ENCODE measurements at places on chromosomes 5 and 9.

DNA sequence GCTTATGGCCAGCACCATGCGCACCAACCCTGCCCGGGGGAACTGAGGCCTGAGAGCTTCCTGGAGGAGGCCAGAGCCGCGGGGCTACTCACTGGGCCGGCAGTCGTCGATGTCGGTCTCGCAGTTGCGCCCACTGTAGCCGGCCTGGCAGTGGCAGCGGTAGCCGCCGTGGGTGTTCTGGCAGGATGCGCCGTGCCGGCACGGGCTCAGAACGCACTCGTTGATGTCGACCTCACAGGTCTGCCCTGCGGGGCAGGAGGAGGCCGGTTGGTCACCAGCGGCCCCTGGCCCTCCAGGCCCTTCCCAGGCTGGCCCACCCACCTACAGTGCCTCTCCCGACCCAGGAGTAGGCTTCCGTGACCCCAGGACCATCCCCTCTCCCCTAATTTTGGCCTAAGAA is 27.7 kb upstream of the SEC16A start:
- no peak for DNase-seq

GRCh38 chr5:180084638-180085561 is 13.3 kb upstream of the RNF130 start:
- no peak for DNase-seq

DNA sequence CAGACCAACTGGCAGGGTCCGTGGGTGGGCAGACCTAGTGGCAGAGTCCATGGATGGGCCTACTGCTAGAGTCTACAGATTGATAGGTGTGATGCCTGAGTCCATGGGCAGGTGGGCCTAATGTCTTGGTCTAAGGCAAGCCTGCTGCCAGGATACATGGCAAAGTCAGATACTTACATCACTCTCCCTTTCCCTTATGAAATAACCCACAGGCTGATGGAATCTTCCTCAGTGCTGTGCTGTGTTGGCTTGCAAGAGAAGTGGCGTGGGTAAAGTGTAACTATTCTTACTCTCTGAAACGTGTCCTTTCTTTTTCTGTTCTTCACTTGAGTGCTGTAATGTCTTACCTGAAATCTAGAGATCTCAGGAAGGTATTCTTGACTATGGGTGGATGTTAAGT is 67.3 kb upstream of the ADRB2 start:
- no peak for DNase-seq

DNA sequence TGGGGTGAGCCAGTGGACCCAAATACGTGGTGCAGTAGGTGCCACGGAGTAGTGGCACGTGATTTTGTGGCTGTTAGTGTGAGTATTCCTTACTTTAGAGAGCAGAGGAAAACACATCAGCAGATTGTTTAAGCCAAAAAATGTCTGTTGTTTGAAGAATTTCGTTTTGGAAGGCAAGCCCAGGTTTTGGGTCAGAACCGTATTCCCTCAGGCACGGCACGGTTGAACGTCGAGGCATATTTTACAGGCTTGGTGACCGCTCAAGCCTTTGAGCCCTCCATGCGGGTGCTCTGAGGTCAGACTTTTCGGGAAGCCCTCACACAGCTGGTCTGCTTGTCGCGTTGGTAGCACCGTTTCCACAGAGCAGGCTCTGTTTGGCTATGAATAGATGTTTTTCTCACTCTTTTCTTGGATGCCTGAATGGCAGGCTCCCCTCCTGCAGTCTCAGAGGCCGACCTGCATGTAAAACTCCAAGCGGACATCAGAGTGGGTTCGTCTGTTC is 27.2 kb downstream of the NEK6 start:
- peak; percentile 57 for DNase-seq

DNA sequence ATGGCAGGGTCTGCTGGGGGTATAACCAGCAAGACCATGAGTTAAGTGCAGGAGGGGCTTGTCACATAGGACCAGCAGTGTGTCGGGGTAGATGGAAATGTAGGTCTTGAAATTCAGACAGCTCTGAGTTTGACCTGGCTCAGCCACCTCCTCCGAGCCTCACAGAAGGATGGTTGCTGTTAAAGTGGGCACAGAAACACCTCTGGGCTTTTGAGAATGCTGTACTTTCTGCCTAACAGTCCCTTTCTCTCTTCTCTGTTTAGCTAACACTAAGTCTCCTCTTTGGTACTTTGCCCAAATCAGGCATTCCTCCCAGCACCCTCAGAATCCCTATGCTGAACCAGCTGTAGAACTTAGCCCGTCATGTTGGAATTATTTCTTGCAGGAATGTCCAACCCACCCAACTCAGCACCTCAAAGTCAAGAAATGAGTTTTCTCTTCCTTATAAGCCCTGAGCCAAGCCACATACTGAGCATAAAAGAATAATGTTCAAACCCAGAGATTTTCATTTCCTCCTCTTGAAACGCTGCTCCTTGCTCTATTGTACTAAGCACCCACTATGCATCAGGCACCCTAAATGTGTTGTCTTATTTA is 41.7 kb upstream of the MATR3 start:
- DNase-seq: no peak

DNA sequence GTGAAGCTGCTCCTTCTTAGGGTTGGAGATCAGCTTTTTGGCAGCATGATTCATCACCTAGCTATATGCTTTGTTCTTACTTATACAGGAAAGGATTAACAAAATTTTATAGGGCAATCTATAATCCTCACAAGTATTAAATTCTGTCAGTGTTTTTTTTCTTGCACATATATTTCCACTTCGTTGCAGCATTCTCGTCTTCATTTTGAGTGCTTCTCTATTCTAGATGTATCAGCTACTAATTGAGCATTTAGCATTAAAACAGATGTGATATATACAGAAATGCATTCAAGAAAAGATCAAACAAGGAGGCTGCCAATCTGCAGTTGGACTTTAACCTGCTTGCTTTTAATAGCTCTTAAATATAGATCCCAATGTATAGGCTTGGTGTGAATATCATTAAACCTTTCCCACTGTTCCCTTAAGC is 3.6 kb upstream of the CTXN3 start:
- DNase-seq: no peak

DNA sequence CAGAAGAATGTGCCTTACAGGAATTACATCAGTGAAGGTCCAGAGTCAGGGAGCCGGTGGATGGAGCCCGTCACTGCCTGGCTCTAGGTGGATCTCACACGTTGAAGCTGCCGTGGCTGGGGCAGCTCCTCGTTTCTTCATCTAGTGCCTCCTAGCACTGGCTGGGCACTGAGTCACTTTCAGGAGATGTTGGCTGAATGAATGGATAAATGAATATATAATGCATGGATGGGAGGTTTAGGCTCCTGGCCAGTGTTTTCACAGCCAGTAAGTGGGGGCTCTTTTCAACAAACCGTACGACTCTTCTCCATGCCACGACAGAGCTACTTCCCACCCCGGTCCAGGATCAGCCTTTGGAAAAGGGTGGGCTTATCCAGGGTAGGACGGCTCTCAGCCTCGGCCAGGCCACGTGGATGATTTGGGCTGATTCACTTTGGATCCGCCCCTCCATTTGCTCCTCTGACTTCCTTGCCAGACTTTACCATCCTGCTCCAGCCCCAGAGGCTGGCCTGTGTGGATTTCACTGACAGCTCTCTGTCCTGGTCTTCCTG is 1.3 kb upstream of the SH3PXD2B start:
- DNase-seq: peak; percentile 83

DNA sequence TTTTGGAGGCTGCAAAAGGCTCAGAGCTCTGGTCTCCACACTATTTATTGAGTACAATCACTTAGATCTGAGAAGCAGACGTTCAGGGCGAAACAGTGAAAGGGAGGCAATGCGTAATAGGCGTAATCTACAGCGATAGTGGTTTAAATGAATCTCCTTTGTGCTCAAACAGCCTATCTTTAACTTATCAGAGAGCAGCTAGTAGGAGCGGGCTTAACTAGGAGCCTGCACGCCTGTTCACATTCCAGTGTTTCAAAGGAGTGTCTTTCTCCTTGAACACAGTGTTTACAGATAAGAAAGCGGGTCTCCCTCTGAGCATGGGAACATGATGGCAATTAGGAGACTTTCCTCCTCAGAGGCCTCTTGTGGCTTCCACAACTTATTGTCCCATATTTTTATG is 49.4 kb downstream of the AP3B1 start:
- DNase-seq: no peak

- no peak for DNase-seq
These were observed 269.2 kb upstream of the ELAVL2 start for GRCh38 chr9:24095246-24095645.

DNA sequence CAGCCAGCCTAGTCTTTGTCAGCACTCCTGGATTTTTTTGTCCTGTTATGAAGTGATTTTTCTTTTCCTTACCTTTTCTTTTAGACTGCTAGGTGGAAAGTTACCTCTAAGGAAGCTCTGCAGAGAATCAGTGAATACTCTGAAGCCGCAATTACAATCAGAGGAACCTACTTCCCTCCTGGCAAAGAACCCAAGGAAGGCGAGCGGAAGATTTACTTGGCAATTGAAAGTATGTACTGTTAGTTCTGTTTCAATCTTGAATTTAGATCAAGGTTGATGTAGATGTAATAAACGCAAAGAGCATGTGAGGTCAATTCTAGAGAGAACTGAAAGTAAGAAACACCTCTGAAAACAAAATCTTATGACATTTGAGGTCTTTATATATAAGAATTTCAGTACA is 27.0 kb upstream of the C5orf24 start:
- no peak for DNase-seq

- DNase-seq: no peak
These were observed 74.1 kb downstream of the IPO11 start for GRCh38 chr5:62486672-62487071.

DNA sequence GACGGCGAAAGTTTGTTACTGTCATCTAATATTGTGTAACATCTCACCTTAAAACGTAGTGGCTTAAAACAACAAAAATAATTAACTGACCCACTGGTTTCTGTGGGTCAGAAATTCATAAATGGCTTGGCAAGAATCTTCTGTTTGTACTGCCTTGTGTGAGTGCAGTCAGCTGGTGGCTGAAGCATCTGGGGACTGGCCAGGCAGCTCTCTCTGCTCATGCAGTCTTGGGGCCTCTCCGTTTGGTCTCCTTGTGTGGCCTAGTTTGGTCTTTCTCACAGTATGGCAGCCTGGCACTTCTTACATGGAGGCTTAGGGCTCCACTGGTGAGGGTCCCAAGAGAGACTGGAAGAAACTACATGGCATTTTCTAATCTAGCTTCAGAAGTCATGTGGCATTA is 49.0 kb upstream of the CTXN3 start:
- no peak for DNase-seq

DNA sequence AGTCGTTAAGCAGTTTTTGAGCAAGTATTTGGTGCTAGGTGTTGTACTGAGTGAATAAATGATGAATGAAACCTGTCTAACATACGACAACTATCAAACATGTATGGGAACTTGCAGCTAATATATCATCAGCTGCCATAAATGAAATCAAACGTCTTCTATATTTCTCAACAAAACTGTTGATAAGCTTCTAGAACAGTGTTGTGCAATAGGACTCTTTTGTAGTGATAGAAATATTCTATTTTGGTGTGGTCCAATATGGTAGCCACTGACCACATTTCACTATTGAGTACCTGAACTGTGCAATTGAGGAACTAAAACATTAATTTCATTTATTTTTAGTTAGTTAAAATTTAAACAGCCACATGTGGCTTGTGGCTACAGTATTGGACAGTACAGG is 16.3 kb upstream of the FYB1 start:
- DNase-seq: no peak

- peak; percentile 77 for DNase-seq
These were observed 75.6 kb downstream of the DCP2 start for GRCh38 chr5:113052041-113052795.

GRCh38 chr9:121484651-121485446 is 14.8 kb downstream of the GGTA1 start:
- DNase-seq: no peak

DNA sequence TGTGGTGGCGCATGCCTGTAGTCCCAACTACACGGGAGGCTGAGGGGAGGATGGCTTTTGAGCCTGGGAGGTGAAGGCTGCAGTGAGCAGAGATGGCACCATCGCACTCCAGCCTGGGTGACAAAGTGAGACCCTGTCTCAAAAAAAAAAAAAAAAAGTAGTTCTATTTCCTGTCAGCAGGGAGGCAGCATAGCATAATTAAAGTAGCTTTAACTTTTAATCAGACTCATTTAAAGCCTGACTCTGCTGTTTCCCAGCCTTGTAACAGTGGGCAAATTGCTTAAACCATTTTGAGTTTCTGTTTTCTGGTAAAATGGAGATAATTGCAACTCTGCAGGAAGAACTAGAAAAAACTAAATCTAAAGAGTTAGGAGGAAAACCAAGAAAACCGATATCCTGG is 31.2 kb downstream of the CNOT6 start:
- no peak for DNase-seq

DNA sequence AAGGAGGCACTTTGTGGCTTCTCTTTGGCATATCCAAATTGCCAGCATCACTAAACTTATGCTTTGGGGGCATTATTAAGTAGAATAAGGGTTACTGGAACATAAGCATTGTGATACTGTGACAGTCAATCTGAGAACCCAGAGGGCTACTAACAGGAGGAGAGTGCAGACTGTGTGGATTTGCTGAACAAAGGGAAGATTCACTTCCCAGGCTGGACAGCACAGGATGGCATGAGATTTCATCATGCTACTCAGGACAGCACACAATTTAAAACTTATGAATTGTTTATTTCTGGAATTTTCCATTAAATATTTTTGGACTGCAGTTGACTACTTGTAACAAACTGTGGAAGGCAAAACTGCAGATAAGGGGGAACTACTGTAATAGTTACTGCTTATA is 212.5 kb downstream of the TMC1 start:
- DNase-seq: no peak

DNA sequence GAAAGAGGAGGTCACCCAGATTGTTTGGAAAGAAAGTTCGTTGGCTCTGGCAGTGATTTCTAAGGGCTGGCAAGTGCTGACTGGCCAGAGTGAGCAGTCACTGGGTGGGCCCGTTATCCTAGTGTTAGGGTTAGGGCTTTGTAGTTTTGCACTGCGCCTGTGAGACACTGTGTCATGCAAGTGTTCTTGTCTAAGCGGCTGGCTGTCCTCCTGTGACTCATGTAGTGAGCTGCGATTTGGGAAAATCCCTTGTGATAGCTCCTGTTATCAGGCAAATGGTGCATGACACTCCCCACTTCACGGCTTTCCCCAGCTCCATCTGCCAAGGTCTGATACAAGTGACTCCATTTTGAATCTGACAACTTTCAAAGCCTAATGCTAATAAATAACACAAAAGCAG is 526.0 kb upstream of the ADAMTS16 start:
- no peak for DNase-seq

- DNase-seq: no peak
These were observed 37.4 kb downstream of the ELOVL7 start for GRCh38 chr5:60806591-60807243.

DNA sequence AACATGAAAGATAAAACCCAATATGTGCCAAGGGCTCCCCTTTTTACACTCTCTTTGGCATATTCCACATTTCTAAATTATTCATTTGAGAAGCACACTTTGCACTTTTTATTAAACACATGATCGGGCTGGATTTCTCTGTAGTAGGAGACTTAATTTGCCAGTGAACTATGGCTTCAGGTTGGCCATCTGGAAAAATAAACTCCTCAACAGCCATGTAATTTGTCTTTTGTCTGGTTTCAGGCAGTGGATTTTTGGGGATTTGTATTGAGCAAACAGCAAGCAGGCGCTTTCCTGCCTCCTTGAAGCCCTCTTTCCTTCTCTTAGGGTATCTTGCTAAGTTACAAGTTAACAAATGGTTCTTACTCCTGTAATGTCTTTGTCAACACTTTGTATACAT is 73.0 kb upstream of the DMRTA1 start:
- no peak for DNase-seq

All from fibroblast of mammary gland (primary cell).